ENCODE measurements at places on chromosomes 4 and X.
A peak's percentile ranks its signal among the peaks of the same experiment; 100 is the strongest.

- no peak for DNase-seq
Observed at GRCh38 chr4:65014078-65014477, 604.8 kb upstream of the TECRL start.

- DNase-seq, result no peak
Observed at GRCh38 chrX:126551306-126551705, 1.3 kb downstream of the DCAF12L1 start.

DNA sequence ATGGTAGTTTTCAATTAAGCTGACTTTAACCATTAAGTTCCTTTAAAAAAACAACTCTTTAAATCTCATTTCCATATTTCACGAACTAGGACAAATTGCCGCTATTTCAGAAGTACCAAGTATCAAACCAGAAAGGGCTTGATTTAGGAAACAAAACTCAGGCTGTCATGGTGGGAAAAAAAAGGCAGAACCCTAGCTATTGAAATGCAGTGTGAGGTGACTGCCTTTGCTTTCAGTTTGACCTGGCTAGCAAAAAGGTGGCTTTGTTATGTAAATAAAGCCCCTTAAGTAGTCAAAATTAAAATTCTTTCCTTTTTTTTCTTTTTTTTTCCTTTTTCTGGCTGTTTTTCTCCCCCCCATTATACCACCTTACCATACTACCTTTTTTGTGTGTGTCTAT lies 40.6 kb upstream of the CYP2U1 start:
- DNase-seq, result no peak

GRCh38 chr4:123609829-123610228 lies 213.2 kb downstream of the SPRY1 start:
- no peak for DNase-seq

GRCh38 chr4:159268607-159269006 lies 165.7 kb downstream of the RAPGEF2 start:
- peak; percentile 58 for DNase-seq

DNA sequence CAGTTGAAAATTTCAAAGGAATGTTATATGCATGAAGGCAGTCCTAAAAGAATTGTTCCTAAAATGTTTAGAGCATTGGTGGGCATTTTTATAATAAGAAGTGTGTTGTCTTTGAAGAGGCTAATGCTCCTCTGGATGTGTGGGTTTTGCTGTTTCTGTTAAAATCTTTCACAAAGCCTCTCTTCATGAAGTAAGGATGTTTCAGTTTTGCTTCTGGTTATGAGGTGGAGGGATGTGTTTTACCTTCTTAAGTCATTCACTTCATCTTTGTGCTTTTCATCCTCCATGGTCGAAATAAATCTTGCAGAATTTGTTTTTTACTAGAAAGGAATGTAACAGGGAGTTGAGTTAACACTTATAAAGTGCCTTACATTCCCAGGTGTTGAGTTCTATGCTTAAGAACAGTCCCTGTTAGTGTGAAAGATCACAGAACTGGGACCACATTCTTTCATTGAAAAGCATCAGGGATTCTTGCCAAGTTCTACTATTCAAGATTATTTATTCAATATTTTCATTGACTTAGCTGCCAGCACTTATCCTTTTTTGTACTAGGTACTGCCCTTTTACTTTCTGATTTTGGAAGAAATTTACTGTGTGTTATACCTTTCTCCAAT lies 21.1 kb downstream of the FHIP1A start:
- no peak for DNase-seq

GRCh38 chr4:112818594-112818965 lies 181.6 kb downstream of the LARP7 start:
- no peak for DNase-seq

- no peak for DNase-seq
Observed at GRCh38 chrX:109656774-109657173, 31.8 kb upstream of the KCNE5 start.

DNA sequence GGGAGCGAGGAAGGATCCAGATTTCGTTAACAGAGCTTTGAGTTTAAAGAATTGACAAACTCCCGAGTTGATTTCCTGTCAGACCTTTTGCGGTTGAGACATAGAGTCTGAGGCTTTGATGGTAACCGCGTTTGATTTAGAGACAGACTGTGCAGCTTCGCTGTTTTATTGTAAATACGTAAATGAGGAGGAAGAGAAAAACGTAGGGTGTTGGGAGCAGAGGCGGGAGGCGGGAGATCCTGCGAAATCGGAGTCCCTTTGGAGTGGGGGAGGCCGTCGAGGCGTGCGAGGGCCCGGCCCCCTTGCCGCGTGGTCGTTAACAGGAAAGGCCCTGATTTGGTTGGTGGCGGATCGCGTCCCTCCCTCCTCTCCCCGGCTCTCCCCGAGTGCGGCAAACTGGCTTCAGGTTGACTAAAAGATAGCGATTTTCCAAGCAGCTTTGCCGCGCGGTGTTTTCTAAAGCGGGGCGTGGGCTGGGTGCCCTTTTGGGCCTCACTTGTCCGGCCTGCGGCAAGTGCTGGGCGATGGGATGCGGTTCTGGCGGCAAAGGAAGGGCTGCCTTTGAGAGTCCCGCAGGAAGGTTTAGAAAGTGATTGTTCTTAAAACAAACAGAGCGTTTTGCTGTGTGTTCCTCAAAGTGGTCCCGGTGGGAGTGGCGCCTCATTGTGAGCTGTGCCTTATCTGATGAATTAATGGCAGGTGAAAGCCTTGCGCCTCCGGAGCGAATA lies 857 bp downstream of the SCML1 start:
- DNase-seq, result peak; percentile 24

GRCh38 chrX:137426695-137427425 lies 139.1 kb upstream of the ZIC3 start:
- no peak for DNase-seq

DNA sequence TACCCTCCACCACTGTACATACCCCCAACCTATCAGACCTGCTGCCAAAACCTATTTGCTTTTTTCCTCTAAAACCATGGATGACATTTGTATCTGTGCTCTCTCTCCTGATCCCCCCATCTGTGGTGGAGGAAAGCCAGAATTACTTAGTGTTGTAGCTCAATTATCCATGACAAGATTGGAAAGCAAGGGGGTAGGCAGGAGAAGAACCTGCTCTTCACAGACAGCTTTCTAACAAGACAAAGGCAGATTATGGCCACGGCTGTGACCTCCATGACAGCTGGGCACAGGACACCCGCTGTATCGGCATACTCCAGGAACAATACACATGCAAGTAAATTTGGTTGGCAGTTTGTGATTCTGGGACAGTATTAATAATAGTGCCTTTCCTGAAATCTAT lies 186.7 kb downstream of the ENOX2 start:
- DNase-seq, result peak; percentile 39

GRCh38 chr4:101419336-101420135 lies 72.2 kb upstream of the PPP3CA start:
- DNase-seq, result peak; percentile 4

DNA sequence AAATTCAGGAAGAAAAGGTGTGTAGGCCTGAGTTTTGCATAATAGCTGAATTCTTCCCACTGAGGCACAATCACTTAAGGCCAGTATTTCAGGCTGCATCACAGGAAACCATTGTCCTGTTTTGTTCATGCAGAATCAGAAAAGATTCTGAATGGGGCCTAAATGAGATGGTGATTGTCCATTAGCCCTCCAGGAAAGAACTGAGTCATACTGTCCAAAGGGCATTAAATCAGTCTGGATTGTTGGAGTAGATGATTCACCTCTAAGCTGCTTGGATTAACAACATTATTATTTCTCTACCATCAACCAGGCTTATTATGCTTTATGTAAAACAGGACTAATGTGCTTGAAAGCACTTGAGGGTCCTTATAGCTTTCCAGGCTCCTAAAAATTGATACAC lies 36.2 kb downstream of the CT47B1 start:
- no peak for DNase-seq

DNA sequence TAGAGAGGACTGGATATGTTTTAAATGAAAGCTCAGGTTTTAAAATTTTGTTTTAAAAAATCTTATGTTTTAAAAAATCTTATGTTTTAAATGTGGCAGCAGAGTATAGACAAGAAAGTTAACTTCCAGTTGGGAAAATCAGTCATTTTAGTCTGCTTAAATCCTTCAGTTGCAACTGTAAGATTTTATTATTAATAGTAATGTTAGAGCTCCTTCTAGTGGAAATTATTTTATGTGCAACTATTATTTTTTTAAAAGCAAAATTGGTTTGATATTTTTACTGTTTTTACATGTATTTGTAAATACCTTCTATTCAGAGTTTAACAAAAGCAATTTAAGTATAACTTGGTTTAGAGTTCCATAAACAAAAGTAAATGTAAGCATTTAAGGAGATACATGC lies 8.5 kb upstream of the NUDT6 start:
- peak; percentile 47 for DNase-seq

DNA sequence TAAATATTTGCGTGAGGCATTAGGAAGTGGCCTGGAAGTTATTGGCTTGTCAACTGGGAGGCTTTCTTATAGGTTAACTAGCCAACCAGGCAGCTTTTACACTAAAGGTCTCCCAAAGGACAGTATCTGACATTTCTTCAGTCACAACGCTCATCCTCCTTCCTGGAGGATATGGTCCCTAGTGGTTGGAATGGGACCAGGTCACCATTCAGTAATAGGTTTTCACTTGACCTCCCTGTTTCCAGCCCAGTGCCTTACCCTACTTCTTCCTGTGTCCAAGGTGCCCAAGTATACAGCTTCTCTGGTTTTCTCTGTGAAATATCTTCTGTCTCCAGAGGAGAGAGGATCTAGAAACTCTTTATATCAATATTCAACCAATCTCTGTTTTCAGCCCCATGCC lies 38.5 kb downstream of the RPS6KA3 start:
- no peak for DNase-seq

DNA sequence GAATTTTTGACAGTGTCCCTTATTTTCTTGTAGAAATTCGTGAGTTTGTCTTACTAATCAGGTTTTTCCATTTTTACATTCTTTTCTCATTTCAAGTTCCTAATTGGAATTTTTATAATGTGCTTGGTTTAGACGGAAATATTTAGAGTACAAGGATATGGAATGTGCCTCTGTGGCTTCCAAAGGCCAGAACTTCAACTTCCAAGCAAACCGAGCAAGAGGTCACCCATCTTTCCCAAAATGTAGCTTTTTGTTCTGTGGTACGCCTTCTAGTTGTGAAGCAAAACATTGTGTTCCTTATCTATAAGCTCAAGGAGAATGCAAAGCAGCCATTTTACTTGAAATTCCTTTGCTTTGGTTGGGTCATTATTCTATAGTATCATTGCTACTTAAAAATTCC lies 212.8 kb upstream of the PACRGL start:
- no peak for DNase-seq

All from brain (organoid and tissue), 16 donors.